Stimulated activated CD8-positive, alpha-beta memory T cell treated with anti-CD3 and anti-CD28 coated beads, Interleukin-15, amount 100 ng/mL, for 4 hours (primary cell): ENCODE measurements at places on chromosomes 6 and 20.

- DNase-seq, result no peak
Observed at GRCh38 chr6:116783852-116784251, 18.3 kb upstream of the FAM162B start.

DNA sequence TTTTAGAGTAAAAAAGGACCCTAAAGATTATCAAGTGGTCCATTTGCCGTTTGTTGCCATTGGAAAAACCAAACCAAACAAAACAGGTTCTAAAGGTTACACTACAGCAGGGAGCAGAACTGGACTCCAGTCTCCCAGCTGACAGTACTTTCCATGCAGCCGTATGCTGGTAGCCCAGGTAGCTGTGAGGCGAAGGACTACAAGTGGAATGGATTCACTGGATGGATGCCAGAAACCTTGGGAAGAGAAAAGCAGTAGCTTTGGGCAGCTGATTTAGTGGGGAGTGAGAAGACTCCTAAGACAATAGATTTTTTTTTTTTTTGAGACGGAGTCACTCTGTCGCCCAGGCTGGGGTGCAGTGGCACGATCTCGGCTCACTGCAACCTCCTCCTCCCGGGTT is 88.3 kb downstream of the SASH1 start:
- no peak for DNase-seq

DNA sequence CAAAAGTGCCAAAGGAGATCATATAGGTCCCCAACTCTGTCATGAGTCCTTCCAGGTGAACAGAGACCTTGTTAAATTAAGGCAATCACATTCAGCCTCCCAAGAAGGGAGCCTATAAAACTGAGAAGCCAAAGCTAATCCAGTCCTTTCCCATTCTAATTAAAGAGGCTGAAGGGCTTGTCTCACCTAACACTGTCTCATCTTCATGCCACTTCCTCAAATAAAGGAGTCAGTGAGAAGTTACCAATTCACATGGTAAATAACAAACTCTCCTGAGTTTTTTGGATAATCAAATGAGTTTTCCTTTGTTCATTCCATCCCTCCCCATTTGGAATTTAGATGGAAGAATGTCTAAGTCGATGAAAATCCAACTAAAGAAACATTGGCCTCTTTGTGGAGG is 242.8 kb downstream of the UST start:
- DNase-seq, result no peak

- no peak for DNase-seq
Observed at GRCh38 chr6:41051873-41052272, 1.1 kb upstream of the APOBEC2 start.
